ENCODE measurements at places on chromosomes 5 and 9. TPM values are rescaled to one million over a fixed set of nuclear protein-coding genes. Genes with fewer than 3 reads are reported as not detected.
A peak's percentile ranks its signal among the peaks of the same experiment; 100 is the strongest.

SOX30 gene
- total RNA-seq: 6.3 TPM

CFAP157 gene
- 2.9 TPM for total RNA-seq

GRXCR2 gene
- total RNA-seq: not detected

CDC20B gene
- 0.96 TPM for total RNA-seq

NTRK2 gene
- 7.7 TPM for total RNA-seq

RANBP3L gene
- total RNA-seq: 36.4 TPM

COL23A1 gene
- total RNA-seq: 0.96 TPM

PCDHA9 gene
- 0.96 TPM for total RNA-seq

ANKRD34B gene
- 4.1 TPM for total RNA-seq

SLC45A2 gene
- 1.2 TPM for total RNA-seq

KIAA0825 gene
- total RNA-seq: 17.3 TPM

NMUR2 gene
- 1.7 TPM for total RNA-seq

HTR4 gene
- total RNA-seq: 1.7 TPM

CXXC5 gene
- total RNA-seq: 81.6 TPM

GRCh38 chr9:1460143-1460769 lies 410.1 kb downstream of the DMRT2 start:
- no peak for DNase-seq

DNA sequence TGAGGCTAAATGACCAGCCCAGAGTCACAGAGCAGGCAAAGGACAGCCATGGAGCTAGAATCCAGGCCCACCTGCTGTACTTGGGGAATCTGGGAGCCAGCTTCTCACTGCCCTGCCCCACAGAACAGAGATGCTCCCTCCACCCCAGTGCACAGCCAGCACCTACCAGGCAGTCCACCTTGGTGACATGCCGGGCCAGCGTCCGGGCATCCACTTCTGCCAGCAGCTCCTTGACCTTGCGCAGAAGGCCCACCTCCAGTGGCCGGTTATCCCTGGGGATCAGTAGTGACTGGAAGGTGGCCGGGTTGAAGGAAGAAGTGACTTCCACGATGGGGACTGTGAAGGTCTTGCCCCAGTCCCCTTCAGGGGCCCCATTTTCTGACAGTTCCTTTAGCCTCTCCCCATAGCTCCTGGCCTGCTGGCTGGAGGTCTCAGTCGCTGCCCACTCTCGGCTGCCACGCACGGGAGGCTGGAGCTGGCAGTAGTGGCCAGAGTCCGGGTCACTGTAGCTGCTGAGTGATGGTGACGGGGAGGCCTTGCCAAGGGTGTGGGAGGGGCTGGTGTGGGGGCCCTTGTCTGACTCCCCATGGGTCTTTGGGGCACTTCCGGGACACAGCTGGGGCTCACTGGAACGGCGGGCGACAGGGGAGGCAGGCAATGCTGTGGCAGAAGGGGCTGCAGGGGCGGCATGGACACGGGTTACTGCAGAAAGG lies 9.5 kb upstream of the TOR2A start:
- DNase-seq: no peak

DNA sequence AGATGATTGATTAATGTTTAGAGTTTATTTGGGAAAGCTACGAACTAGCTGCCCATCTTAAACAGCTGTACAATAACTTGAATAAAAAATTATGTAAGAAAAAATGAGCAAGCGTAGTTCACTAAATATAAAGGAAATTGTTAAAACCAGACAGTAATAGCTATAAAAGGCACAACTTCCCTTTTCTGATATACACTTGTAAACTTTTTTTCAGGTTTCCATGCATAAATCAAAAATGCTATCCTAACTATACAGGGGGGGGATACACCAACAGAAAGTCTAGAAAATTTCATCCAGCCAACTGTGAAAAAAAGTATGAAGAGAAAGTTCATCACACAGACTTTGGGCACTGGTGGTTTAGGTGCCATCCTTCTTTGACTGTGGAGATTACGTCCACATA lies 122.3 kb downstream of the NR3C1 start:
- DNase-seq: no peak

DNA sequence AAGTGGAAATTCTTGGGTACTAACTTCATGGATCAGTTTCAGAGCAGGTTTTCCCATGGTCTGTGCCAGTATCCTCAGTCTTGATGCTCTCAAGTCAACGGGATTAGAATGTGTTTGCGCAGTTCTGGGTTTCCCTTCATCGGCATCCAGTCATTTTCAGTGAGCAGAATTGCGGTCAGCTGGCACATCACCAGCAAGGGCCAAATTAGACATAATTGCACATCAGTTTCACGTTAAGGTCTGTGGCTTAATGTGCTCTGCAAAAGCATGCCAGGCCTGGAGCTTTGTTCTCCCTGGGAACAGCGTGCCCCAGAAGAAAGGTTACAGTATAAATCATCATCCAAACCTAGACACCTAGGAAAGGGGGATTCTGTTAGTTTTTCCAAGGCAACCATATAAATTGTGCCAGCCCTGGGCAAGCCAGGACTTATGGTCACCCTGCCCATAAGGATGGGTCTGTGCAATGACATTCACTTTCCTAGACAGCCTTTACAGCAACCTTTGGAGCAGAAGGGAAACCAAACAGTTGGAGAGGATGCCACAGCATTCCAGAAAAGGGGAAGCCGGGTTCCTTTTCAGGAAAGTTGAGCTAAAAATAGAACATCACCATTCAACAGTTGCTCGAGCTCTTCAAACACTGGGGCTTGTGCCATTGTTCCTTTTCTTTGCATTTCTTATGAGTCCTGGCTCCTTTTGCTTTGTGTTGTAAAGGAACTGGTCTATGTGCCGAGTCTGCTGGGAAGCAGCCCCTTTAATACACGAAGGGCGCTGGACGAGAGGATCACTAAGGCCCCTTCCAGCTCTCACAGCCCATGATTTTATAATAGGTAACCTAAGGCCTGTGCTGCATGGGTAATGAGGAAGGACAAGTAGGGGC lies 23.1 kb downstream of the IQGAP2 start:
- DNase-seq: no peak

- DNase-seq: peak; percentile 24
Observed at GRCh38 chr9:97853844-97854695, 1.0 kb downstream of the FOXE1 start.

GRCh38 chr5:36363101-36363500 lies 61.4 kb upstream of the RANBP3L start:
- no peak for DNase-seq

- DNase-seq: no peak
Observed at GRCh38 chr5:167489202-167489601, 802.2 kb upstream of the WWC1 start.

GRCh38 chr9:88590558-88591146 lies 55.7 kb downstream of the NXNL2 start:
- no peak for DNase-seq

GRCh38 chr9:73204936-73205335 lies 53.3 kb downstream of the ANXA1 start:
- no peak for DNase-seq

GRCh38 chr5:142684508-142685041 lies 1.3 kb downstream of the FGF1 start:
- DNase-seq: no peak

GRCh38 chr9:21837501-21837900 lies 35.1 kb downstream of the MTAP start:
- no peak for DNase-seq

- DNase-seq: no peak
Observed at GRCh38 chr5:73378765-73379164, 69.8 kb downstream of the FOXD1 start.

GRCh38 chr5:175464074-175464941 lies 14.1 kb upstream of the SFXN1 start:
- DNase-seq: peak; percentile 60

DNA sequence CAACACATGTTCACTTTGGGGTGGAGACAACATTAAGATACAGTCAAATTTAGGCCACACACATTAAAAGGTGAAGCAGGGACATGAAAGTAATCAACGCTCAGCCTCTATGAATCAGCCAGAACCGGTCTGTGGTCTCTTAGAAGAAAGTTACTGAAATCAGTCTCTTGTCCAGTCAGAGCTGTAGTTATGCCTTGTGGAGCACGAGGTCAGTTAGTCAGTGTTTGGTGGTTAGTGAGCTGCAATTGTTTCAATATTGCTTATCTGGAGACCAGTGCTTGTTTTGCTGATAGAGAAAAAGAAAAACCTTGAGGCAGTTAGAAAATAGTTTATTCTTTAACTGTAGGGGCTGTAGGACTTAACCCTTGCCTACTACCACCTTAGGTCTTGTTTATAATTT lies 157.8 kb upstream of the RASEF start:
- no peak for DNase-seq

- DNase-seq: no peak
Observed at GRCh38 chr5:18970000-18970399, 1018.0 kb downstream of the CDH18 start.

- DNase-seq: no peak
Observed at GRCh38 chr9:110952540-110952859, 85.8 kb downstream of the LPAR1 start.

DNA sequence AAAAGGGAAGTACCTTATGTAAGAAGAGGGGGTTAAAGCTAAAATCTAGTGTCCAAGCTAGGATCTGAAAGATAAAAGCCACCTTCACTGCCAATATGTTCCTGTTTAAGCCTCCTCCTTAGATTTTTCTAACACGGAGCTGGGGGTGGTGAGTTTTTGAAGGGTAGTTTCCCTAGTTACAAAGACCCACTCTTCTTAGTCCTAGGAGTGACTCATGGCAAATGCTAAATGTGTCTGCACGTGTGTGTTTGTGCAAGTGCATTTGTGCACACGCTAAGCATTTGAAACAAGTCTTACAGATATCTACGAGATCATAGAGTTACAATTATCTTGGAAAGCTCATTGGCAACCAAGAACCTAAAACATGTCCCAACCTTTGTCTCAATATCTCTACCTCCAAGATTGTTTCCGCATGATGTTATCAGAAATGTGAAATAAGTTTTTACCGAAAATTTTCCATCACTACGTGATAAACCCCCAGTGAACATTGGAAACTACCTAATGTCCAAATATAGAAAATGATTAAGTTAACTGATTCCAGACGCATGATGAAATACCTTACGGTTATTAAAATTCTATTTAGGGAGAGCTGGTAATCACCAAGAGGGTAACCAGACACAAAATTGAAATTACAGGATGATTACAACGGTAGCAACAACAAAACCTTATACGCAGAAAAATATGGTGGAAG lies 78.0 kb upstream of the HRH2 start:
- no peak for DNase-seq

- no peak for DNase-seq
Observed at GRCh38 chr9:98784831-98785806, 11.2 kb downstream of the ANKS6 start.

- DNase-seq: no peak
Observed at GRCh38 chr5:176733406-176734262, 76.7 kb upstream of the UNC5A start.

DNA sequence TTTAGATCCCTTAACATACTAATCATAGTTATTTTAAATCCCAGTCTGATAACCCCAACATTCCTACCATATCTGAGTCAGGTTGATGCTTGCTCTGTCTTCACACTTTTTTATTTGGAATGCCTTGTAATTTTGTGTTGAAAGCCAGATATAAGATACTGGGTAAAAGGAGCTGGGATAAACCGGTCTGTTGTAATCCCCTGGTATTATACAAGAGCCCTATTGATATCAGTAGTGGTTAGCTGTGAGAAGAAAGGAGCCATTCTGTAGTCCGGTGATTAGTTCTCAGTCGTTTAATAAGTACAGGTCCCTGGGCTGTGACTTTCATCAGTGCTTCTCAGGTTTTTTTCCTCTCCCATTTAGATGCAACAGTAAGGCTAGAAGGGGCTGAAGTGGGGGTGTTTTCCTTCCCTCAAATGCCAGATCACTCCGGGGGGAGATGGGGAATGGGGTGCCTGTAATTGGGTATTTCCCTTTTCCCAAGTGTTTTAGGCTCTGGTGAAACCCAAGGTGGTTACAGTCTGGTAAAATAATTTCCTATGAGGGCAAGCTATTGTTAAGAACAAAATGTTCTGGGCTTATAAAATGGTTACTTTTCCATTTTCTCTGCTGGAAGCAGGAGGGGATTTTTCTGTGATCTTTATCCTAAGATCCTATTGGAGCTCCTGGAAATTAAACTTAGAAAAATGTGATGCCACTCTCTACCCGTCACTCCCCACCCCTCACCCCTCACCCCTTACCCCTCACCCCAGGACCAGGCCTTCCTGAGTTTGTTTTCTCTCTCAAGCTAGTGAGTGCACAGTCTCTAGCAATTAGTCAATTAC lies 72.7 kb downstream of the KCNN2 start:
- DNase-seq: peak; percentile 70

GRCh38 chr9:126857261-126857960 lies 3.0 kb upstream of the ZBTB34 start:
- no peak for DNase-seq

GRCh38 chr5:35198075-35198474 lies 32.2 kb downstream of the PRLR start:
- peak; percentile 74 for DNase-seq

GRCh38 chr9:137025517-137025966 lies 2.5 kb downstream of the ABCA2 start:
- peak; percentile 25 for DNase-seq

DNA sequence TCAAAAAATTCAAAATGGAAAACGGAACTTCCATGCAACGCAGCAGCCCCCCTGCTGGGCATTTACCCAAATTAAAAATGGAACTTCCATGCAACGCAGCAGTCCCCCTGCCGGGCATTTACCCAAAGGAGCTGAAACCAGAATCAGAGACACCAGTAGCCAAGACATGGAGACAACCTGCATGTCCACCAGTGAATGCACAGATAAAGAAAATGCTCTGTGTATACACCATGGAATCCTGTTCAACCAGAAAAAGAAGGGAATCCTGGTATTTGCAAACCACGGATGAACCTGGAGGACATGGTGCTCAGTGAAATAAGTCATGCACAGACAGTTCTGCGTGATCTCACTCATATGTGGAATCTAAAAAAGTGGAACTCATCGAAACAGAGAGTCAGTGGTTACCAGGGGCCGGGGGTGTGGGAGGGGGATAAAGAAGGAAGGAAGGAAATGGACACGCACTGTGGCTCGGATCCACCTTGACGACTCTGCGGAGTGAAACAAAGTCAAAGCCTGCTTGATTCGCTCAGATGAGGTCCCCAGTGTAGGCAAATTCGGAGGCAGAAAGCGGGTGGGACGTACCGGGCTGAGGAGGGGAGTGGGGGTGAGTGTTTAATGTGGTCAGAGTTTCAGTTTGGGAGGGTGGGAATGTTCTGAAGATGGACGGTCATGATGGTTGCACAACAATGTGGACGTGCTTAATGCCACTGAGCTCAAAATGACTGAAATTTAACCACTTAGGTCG lies 40.2 kb upstream of the EXOC3 start:
- DNase-seq: peak; percentile 54

- peak; percentile 68 for DNase-seq
Observed at GRCh38 chr9:131773911-131774379, 34.1 kb upstream of the RAPGEF1 start.

DNA sequence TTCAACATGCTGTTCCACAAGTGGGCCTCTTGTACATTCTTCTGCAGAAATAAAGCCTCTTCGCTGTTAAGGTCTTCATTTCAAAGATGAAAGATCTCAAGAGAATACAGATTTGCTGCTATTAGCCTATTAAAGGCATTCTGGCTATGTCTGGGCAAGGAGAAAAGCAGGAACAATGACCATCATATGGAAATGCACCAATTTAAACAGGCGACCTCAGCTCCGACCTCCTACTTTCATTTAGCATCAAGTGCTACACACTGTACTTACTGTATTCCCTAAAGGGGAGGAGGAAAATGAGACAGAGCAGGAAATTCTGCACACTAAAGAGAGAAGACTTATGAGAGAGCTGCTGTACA lies 64.8 kb downstream of the HABP4 start:
- no peak for DNase-seq
